ENCODE measurements at places on chromosomes 3 and 15.

- DNase-seq, result no peak
Measured at GRCh38 chr15:78419367-78419766, 18.6 kb upstream of the IREB2 start.

- DNase-seq, result no peak
Measured at GRCh38 chr3:65995030-65995429, 43.7 kb downstream of the MAGI1 start.

DNA sequence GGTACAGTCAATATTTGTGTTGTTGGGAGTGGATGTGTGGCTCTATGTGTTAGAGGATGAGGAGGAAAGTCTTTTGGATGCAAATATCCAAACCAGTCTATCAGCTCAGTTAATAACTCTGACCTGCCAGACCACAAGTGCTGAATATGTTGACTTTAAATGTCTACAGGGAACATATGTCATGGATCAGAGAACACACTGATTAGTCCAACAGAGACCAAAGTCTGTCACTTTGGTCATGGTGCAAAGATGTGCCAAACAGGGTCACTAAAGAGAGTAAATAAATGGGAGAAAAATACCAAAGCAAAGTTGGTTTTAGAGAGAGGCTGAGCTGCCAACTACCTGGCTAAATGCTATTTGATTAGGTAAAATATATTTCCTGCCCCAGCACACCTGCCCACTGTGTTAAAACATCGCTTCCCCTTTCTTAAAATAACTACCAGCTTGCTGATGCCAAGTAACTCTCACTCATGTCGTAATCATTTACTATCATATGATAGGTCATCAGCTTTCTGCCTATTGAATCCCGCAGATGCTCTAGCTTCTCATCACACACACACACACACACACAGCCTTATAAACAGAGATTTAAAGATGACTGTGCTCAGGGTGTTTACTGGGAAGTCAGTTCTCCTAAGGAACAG is 173.3 kb downstream of the PDZRN3 start:
- DNase-seq, result no peak

DNA sequence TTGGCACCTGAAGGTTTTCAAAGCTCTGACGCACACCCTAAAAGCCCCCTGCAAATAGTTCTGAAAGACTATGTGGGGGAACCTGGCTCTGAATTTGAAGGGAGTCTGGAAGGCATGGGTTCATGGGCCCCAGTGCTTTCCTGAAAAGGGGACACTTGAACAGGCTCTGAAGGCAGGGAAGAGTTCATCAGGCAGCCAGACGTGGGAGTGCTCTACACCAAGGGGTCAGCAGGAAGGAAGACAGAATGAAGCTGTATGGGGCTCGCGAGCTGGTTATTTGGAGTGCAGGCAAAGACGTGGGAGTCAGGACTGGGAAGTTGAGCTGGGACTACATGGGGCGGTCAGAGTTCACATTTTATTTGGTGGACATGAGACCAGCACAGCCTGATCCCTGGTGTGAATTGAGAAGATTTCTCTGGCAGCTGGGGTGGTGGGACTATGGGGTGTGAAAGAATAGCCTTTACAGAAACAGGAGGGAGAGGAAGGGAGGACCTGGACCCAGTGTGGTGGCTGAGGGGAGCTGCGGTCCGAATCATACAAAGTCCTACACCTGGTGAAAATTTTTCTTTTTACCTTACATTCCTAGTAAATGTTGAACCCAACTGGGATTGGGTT is 12.6 kb downstream of the ABHD6 start:
- DNase-seq, result no peak

DNA sequence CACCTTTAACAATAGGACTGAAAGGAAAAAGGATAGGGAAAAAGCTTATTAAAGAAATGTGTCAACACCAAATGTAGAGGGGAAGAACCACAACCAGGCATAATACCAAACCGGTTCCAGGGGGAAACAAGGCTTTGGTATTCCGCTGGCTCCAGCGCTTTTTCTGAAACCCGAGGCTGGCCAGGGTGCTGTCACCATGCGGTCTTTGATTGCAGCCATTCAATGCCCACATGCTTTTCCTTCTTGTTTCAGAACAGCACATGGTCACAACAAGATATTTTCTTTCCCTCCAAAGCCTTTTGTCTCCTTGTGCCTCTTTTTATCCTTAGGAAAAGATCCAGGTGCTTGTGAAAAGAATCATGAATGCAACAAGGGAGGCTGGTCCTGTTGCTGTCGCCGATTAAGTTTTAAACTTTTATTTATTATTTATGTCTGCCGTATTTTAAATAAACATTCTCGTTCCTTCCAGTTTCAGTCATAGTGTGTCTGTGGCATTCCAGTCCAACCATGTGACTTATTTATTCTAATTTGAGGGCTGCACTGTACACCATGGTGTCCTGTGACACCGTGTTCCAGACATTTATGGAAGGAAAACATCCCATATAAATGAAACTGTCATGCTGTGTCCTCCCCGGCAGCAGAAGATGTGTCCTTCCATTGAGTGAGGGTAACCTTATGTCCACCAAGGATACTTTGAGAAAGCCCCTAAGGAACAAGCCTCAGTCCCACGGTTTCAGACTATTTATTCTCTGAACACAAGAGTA is 41.1 kb downstream of the CCK start:
- no peak for DNase-seq

DNA sequence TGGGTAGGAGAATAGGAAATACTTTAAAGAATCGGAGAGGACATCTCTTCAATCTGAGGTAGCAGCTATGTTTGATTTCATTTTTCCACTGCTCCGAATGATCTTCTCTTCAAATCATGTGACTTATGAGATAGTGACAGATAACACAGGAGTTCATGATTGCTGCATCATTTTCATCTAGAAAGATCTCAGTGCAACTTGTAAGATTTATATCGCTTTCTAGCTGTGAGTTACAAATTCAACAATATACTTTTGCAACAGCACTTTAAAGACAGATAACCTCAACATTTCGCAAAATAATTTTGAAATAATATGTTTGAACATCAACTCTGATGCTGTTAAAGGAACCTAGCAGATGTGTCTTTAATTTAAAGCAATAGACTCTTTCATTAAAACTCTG is 99.9 kb upstream of the CCDC80 start:
- no peak for DNase-seq

GRCh38 chr3:168080499-168081170 is 15.1 kb downstream of the GOLIM4 start:
- DNase-seq, result no peak

GRCh38 chr3:69558912-69559311 is 173.0 kb upstream of the FRMD4B start:
- peak; percentile 53 for DNase-seq

DNA sequence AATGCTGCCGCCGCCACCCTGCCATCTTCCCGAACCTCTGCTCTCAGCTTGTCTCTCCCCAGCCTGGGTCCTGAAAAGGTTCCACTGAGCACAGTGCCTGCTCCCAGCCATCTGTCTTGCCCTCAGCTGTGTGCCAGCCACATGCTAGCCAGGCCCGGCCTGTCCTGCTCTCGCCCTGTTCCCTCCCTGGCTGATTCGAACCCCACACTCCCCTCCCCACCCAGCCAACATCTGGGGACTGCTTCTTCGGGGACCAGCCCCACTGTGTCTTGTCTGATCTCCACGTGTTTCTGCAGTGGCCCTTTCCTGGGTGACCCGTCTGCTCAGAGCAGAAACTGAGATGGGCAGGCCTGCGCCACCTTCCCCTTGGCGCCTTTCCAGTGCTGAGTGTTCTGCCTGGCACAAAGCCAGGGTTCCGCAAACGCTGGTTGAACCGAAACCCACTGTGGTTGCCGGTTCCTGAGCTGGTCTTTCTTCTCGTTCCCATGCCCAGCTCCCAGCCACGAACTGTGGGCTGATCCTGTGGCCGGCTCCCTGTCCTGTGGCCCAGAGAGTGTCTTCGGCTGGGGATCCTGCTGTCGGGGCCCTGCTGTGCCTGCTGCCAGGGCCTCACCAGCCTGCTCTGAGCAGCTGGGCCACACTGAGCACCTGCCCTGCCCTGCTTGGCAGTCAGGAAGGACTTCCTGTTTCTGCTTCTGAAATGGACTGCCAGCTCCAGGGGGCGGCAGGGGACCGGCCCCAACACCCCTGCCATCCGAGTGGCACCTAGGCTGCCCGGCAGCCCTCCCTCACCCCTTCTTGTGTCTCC is 62.7 kb upstream of the KLF13 start:
- DNase-seq, result no peak

- no peak for DNase-seq
Measured at GRCh38 chr15:69808756-69809155, 289.0 kb downstream of the TLE3 start.

- no peak for DNase-seq
Measured at GRCh38 chr3:108494906-108495531, 15.4 kb downstream of the MYH15 start.

GRCh38 chr3:54294214-54294613 is 171.9 kb downstream of the CACNA2D3 start:
- DNase-seq, result no peak

- no peak for DNase-seq
Measured at GRCh38 chr3:133717424-133717823, 28.8 kb upstream of the TF start.

GRCh38 chr3:151216641-151217607 is 13.9 kb upstream of the GPR171 start:
- DNase-seq, result peak; percentile 80

DNA sequence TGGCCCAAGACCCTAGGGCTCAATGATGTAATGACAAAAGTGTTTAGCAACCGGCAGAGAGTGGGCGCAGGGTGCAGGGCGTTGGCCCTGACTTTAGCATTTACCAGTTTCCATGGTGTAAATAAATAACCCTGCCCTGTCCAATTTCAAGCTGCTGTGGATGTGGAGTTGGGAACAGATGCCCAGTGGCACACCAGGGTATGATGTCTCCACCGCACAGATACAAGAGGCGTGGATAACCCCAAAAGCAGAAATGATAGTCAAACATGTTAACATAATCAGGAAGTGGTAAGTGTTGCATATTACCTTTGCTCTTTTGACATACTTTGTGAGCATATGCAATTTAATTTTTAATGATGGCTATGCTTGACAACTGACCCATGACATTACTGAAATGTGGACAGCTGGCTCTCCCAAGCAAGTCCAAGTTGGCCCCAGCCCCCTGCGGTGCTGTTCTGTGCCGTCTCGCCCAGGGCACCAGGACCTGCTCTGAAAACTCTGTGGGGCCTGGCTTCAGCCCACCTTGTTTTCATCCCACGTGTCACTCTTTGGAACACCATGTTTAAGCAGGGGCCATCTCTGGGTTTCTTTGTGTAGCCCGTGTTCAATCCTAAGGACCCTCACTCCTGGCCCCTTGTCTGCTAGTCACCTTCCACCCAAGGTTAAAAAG is 10.8 kb upstream of the ANPEP start:
- DNase-seq, result no peak

DNA sequence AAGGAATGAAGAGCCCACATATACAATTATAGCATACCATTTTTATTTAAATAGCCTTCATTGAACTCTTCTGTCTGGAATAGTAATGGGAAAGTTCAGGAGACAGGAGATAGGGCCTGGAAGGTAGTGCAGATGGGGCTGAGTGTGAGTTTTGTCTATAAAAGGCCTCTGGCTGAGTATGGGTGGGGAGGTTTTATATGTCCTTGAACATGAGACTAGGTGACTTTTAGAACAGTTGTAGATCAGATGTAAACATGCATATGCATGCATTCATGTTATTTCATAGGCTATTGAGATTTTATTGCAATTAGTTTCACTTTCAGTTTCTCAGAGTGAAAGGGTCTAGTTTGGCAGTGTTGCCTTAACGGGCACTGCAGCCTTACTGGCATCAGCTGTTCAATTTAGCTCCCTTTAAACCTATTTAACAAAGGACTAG is 27.1 kb downstream of the CGGBP1 start:
- no peak for DNase-seq

GRCh38 chr15:51866751-51867150 is 37.3 kb downstream of the TMOD3 start:
- DNase-seq, result no peak

DNA sequence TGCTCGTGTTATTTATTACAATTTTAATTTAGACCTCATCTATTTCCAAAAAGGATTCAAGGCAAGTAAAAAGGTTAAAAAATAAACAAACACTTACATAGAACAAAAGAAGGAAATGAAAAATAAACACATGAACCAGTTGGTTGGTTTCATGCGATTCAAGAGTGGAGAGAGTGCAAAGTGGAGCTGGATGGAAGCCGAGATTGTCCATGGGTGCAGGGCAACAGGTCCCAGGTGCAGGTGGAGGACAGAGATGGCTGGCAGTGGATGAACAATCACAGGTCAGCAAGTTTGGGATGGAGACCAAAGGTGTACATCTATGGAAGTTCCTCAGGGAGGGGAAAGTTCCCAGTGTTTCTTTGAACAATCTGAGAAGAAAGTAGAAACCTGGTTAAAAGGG is 11.6 kb upstream of the SEMA5B start:
- DNase-seq, result no peak

DNA sequence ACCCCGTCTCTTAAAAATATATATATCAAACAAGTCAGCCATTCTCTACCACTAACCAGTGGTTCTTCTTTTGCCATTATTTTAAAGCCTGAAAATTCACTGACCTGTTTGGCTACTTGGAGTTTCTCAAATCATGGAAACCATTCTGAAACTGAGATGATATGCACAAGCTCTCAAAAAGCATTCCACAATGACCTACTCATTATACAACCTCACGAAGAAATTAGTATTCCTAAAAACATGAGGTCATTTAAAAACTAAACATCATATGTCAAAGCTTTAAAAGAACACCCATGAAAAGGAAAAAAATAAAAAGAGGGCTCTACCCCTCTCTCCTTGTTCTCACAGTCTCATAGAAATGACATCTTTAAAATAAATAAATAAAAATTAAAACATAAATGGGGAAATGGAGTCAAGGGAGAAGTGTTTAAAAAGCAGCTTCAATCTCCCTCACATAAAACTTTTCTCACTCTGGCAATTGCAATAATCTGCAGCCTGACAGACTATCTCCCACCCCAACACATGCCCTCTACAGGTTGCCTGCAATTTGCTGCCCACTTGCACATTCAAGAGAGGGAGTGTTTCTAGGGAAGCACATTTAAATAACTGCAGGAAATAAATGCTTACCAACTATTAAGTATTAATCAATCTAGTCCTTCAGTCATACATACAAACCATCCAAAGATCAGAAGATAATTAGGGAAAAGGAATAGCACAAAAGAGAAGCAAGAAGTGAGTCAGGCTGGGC is 73.3 kb downstream of the TRANK1 start:
- no peak for DNase-seq

DNA sequence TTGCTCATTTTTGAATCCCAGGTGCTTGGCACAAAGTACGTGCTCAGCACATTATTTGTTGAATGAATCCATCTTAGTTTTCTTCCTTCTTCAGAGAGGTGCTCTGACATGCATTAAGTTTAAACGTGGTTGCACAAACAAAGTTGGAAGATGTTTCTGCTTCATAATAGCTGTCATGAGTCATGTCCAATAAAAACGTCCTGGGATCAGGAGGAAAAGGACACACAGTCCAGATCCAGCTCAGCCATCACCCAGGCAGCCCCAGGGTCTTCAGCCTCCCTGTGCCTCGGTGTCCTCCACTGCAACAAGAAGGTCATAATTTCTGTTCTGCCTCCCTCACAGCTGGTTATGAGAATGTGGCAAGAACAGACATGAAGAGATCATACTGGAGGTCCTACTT is 55.4 kb downstream of the CCNL1 start:
- DNase-seq, result no peak

DNA sequence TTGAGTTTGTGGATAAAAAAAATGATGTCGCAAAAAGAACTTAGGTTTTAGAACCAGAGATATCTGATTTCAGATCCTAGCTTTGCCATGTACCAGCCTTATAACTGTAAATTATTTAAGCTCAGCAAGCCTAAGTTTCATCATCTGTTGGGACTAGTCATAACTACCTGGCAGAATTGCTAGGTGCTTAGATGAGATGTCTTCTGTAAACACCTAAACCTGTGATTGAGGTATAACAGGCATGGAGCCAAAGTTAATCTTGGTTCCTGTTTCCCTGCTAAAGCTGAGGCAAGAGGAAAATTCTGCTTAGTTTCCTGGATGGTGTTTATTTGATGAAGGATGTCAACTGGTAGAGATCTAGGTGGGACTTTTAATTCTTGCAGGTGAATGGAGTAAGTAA is 331.3 kb upstream of the RBMS3 start:
- DNase-seq, result no peak
